ENCODE measurements at places on chromosomes 1 and 21. TPM values are rescaled to one million over a fixed set of nuclear protein-coding genes. Genes with fewer than 3 reads are reported as not detected.

Gene C1orf21
- total RNA-seq, result 8.8 TPM

Gene S100A7
- not detected for total RNA-seq

Gene CHD1L
- 70.9 TPM for total RNA-seq

Gene PLOD1
- 15.7 TPM for total RNA-seq

Gene GBP6
- 0.38 TPM for total RNA-seq

Gene NBPF6
- not detected for total RNA-seq

Gene CYP4A11
- not detected for total RNA-seq

Gene C1orf94
- not detected for total RNA-seq

Gene KRTAP19-3
- total RNA-seq, result not detected

DNA sequence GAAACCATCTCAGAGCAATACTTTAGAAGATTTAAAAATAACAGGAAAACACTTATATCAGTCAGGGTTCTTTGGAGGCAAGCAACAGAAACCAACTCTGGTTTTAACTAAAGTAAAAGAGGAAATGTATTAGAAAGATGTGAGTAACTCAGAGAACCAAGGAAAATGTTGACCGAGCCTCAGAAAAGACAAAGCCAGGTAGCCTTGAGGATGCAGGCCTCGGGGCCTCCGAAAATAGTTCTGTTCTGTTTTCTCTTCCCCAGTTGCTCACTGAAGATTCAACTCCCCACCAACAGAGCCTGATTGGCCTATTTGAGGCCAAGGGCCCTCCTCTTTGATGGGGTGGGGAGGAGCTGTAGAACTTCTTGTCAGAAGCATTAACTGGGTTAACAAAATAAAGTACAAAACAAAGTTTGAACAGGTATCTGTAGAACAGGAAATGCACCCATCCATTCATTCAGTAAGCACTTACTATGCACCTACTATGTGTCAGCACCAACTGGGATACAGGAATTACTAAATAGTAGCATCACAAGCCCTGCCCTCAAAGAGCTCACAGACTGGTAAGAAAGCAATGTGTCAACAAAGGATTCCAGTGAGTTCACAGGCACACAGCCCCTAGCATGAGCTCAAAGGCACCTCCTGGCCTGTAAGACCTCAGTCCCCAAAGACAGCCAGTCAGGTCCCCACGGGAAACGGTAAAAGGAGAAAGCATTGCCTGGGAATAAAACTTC, 12.6 kb downstream of the SLAMF8 start:
- H3K27me3 ChIP-seq, result peaks cover 10% of the 10 kb centered on the region
- no peak for DNase-seq
- H3K4me3 ChIP-seq, result no peak overlapping the region
- H3K36me3 ChIP-seq, result no peaks in the 10 kb centered on the region
- peaks cover 5% of the 10 kb centered on the region for H3K4me1 ChIP-seq

DNA sequence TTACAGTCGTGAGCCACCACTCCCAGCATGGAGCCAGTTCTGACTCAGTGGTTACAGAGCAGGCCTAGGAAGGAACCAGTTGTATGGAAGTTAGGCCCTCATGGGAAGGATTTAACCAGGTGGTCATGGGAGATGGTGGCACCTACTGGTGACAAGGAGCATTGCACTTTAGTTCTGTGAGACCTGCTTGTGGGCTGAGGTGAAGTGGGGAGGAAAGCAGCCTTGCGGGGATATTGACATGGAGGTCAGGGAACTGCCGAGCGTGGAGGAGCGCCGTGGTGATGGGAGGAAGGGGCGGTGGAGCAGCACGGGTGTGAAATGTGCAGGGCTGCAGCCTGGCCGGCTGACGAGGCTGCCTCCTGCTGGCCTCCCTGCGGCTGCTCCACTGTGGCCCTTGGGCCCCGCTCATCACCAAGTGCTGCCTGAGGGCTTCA, 100.4 kb downstream of the GALNT2 start:
- no peak overlapping the region for H3K27ac ChIP-seq
- H3K36me3 ChIP-seq, result no peaks in the 10 kb centered on the region
- peak; percentile 47 for DNase-seq
- H3K4me3 ChIP-seq, result no peak overlapping the region
- H3K27me3 ChIP-seq, result no peaks in the 10 kb centered on the region

GRCh38 chr1:81547261-81547911, 253.3 kb upstream of the ADGRL2 start:
- no peak overlapping the region for H3K27ac ChIP-seq
- peaks cover 4% of the 10 kb centered on the region for H3K4me1 ChIP-seq
- no peaks in the 10 kb centered on the region for H3K36me3 ChIP-seq
- DNase-seq, result no peak
- no peak overlapping the region for H3K4me3 ChIP-seq

GRCh38 chr1:59184365-59184905, 112.5 kb upstream of the FGGY start:
- DNase-seq, result no peak
- no peak overlapping the region for H3K4me3 ChIP-seq
- no peak overlapping the region for H3K27ac ChIP-seq
- no peaks in the 10 kb centered on the region for H3K36me3 ChIP-seq
- no peaks in the 10 kb centered on the region for H3K4me1 ChIP-seq

GRCh38 chr1:76657623-76658022, 209.7 kb upstream of the ST6GALNAC5 start:
- DNase-seq, result no peak
- no peak overlapping the region for H3K27ac ChIP-seq
- H3K4me3 ChIP-seq, result no peak overlapping the region
- no peaks in the 10 kb centered on the region for H3K36me3 ChIP-seq
- no peaks in the 10 kb centered on the region for H3K4me1 ChIP-seq

- H3K27ac ChIP-seq, result no peak overlapping the region
- H3K36me3 ChIP-seq, result peaks cover 22% of the 10 kb centered on the region
- no peaks in the 10 kb centered on the region for H3K27me3 ChIP-seq
- no peak overlapping the region for H3K4me3 ChIP-seq
Observed at GRCh38 chr21:41802684-41803083, 35.8 kb upstream of the RIPK4 start.

- peak overlapping the region; percentile 86 for H3K4me3 ChIP-seq
- H3K27me3 ChIP-seq, result no peaks in the 10 kb centered on the region
- H3K36me3 ChIP-seq, result no peaks in the 10 kb centered on the region
- H3K4me1 ChIP-seq, result peaks cover 16% of the 10 kb centered on the region
Observed at GRCh38 chr1:178542554-178543289, 29.8 kb downstream of the TEX35 start.

- H3K27me3 ChIP-seq, result no peaks in the 10 kb centered on the region
- no peak for DNase-seq
- no peaks in the 10 kb centered on the region for H3K4me1 ChIP-seq
- H3K27ac ChIP-seq, result no peak overlapping the region
- H3K4me3 ChIP-seq, result no peak overlapping the region
Observed at GRCh38 chr1:18407166-18408045, 73.3 kb upstream of the KLHDC7A start.

GRCh38 chr1:114035304-114035700, 56.0 kb downstream of the OLFML3 start:
- H3K27ac ChIP-seq, result no peak overlapping the region
- H3K4me1 ChIP-seq, result peaks cover 2% of the 10 kb centered on the region
- no peaks in the 10 kb centered on the region for H3K36me3 ChIP-seq
- H3K4me3 ChIP-seq, result no peak overlapping the region

DNA sequence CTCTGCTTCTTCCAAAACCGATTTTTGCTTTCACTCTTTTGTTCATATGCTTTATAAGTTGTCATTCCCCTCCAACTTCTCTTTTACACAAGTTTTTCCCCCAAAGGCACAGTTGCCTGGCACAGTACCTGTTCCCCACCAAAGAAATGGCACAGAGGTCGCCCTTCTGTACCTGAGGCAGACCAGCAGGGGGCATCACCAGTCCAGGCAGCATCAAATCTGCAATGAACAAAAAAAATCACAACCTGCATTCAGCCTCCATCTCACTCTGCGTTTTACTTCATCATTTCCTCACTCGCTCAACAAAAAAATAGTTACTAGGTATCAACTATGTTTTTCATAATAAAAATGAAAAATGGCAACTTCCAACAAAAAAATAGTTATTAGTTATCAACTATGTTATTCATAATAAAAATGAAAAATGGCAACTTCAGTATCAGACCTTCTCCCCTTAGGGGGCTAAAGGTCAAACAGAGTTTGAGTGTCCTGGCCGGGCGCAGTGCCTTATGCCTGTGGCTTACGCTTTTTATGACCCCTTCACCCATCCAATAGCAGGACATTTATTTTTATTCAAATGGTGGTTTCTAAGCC, 4.1 kb downstream of the EIF2D start:
- H3K4me3 ChIP-seq, result no peak overlapping the region
- H3K36me3 ChIP-seq, result peaks cover 32% of the 10 kb centered on the region
- no peaks in the 10 kb centered on the region for H3K27me3 ChIP-seq
- peaks cover 45% of the 10 kb centered on the region for H3K4me1 ChIP-seq
- DNase-seq, result peak; percentile 66

DNA sequence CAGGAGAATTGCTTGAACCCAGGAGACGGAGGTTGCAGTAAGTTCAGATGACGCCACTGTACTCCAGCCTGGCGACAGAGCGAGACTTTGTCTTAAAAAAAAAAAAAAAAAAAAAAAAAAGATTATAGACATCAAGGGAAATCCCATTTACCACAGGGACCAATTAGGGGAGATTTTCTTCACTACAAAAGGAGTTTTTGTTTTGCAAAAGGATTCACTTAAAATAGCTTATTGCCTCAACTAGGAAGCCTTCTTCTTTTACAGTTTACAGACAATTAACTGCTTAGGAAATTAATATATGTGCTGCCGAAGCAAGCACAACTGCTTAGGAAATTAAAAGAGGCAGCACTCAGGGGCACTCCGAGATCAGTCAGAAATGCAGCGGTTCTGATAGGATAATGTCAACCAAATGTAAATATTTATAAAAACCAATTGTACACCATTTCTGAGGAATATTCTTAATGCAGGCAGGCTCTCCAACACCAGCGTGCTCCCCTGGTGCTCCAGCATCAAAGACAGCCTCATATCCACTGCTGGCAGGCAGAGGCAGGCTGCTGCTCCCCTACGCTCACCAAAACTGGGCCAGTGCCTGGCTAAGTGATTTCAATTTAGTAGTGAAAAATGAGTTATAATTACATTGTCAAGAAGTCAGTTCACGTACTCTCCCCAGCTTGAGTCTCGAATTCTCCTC, 107.9 kb upstream of the RAB4A start:
- no peaks in the 10 kb centered on the region for H3K27me3 ChIP-seq
- DNase-seq, result no peak
- H3K27ac ChIP-seq, result no peak overlapping the region
- no peak overlapping the region for H3K4me3 ChIP-seq
- no peaks in the 10 kb centered on the region for H3K36me3 ChIP-seq
- H3K4me1 ChIP-seq, result peaks cover 7% of the 10 kb centered on the region

- peaks cover 30% of the 10 kb centered on the region for H3K4me1 ChIP-seq
- peaks cover 16% of the 10 kb centered on the region for H3K27me3 ChIP-seq
- H3K27ac ChIP-seq, result no peak overlapping the region
- H3K4me3 ChIP-seq, result no peak overlapping the region
- DNase-seq, result no peak
Observed at GRCh38 chr1:186286615-186287315, 88.3 kb downstream of the TPR start.

GRCh38 chr1:176577646-176578197, 114.7 kb downstream of the PAPPA2 start:
- no peak overlapping the region for H3K27ac ChIP-seq
- H3K27me3 ChIP-seq, result no peaks in the 10 kb centered on the region
- no peaks in the 10 kb centered on the region for H3K36me3 ChIP-seq
- no peak for DNase-seq
- no peak overlapping the region for H3K4me3 ChIP-seq
- no peaks in the 10 kb centered on the region for H3K4me1 ChIP-seq

GRCh38 chr1:3070309-3070643, 1.3 kb downstream of the PRDM16 start:
- peaks cover 30% of the 10 kb centered on the region for H3K27me3 ChIP-seq
- peaks cover 2% of the 10 kb centered on the region for H3K4me1 ChIP-seq
- no peaks in the 10 kb centered on the region for H3K36me3 ChIP-seq
- no peak for DNase-seq

DNA sequence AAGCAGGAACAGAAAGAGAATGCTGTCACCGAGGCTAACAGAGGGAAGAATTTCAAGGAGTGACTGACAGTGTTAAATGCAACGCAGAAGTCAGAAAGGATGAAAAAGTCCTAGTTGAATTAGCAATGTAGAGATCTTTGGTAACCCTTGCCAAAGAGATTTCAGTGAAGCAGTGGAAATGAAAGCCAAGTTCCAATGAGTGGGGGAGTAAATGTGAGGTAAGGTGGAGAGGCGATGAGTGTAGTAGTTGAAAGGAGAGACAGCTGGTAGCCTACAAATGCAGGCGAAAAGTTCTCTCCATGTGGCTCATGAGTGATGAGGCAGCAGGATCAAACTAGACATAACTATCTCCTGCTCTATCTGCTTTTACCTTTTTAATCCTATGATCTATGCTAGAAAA, 74.6 kb upstream of the IPO9 start:
- H3K27me3 ChIP-seq, result peaks cover 29% of the 10 kb centered on the region
- H3K4me1 ChIP-seq, result peaks cover 15% of the 10 kb centered on the region
- no peak for DNase-seq
- no peak overlapping the region for H3K27ac ChIP-seq
- H3K36me3 ChIP-seq, result no peaks in the 10 kb centered on the region

- DNase-seq, result peak; percentile 88
- H3K36me3 ChIP-seq, result peaks cover 29% of the 10 kb centered on the region
- peaks cover 29% of the 10 kb centered on the region for H3K27me3 ChIP-seq
- peak within 1 kb of the TSS; percentile 80 for H3K4me3 ChIP-seq
- peak within 1 kb of the TSS; percentile 81 for H3K27ac ChIP-seq
Observed at GRCh38 chr1:7770997-7771822, at the start of gene VAMP3. VAMP3 (plus strand) TSS chr1:7771296; CDS start chr1:7771384, 88 bp downstream.

- peaks cover 9% of the 10 kb centered on the region for H3K4me1 ChIP-seq
- no peak overlapping the region for H3K4me3 ChIP-seq
- H3K27me3 ChIP-seq, result no peaks in the 10 kb centered on the region
- H3K36me3 ChIP-seq, result no peaks in the 10 kb centered on the region
- DNase-seq, result no peak
Observed at GRCh38 chr1:154129391-154129970, 25.4 kb downstream of the NUP210L start.

- no peak for DNase-seq
- peaks cover 8% of the 10 kb centered on the region for H3K27me3 ChIP-seq
- H3K4me1 ChIP-seq, result no peaks in the 10 kb centered on the region
- no peaks in the 10 kb centered on the region for H3K36me3 ChIP-seq
- H3K27ac ChIP-seq, result no peak overlapping the region
Observed at GRCh38 chr1:4447778-4448420, 206.5 kb upstream of the AJAP1 start.

DNA sequence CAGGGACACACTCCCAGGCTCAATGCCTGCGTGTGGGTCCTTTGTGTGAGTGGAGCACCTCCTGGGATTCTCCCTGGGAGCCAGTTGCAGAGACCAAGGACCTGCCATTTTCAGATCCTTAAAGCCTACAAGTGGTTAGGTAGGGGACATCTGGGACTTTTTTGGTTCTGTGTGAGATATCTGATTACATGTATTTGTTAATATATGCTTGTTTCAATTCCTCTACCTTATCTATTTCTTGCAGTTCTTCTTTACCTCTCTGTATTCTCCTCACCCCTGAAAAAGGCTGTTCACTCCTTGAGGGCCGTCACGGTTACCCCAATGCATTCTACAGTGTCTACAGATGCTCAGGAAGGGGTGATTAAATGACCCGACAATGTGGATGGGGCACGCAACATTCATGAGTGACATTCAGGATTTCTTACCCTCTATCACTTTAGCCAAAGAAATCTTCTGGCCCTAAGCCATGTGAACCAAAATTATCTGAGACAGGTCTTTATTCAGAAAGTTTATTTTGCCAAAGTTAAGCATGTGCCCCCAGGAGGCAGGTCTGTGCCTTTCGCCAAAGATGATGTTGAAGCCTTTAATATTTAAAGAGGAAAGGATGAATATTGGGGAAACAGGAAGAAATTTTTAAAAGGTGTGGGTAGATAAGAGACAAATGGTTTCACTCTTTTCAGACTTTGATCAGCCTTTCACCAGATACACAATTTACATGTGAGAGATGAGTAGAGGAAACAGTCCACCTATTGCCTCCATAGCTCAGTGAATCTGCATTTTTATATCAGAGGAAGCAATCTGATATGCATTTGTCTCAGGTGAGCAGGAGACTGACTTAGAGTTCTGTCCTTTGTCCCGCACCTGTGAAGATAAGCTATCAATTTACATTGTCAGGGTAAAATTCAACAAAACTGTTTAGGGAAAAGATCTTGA, 44.6 kb upstream of the MPZL1 start:
- no peaks in the 10 kb centered on the region for H3K27me3 ChIP-seq
- H3K36me3 ChIP-seq, result peaks cover 42% of the 10 kb centered on the region
- no peak overlapping the region for H3K4me3 ChIP-seq

Measured in activated CD4-positive, alpha-beta memory T cell treated with anti-CD3 and anti-CD28 coated beads, Interleukin-2, amount 10 ng/mL, durations not matched to agents 7 days and 5 days (primary cell).